ENCODE measurements at places on chromosomes 4 and X.

GRCh38 chr4:147582386-147583060, 34.7 kb upstream of the TMEM184C start:
- no peak for DNase-seq

GRCh38 chr4:155759372-155760252, 791 bp downstream of the GUCY1B1 start:
- DNase-seq, result no peak

GRCh38 chr4:176187624-176188023, 7.8 kb downstream of the SPATA4 start:
- no peak for DNase-seq

DNA sequence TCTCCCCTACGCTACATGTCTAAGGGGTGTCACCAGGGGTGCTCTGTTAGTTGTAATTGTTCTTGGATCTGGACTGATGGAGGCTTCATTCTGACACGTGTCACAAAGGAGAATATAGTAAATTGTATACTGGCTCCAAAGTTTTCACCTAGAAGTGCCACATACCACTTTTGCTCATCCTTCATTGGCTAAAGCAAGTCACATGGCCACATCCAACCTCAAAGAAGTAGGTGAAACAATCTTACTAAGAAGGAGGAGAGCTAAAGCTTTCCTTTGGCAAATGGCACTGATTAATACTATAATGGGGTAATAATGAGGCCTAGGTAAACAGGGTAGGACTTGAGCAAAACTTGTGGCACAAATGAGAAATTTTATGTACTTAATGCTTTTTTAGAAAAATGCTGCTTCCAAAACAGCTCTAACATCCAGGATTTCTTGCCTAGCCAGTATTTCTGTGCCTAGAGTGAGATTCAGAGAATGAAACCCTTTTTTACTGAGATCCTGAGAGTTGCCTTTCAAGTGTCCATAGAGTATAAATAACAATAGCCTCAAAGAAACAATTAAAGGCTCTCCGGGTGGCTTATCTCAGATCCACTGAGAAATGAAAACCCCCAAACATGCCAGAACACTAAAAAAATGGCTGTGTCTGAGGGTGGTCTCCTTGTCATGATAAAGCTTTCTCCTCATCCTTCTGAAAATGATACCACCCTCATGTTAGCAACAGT, 34.7 kb downstream of the NHS start:
- DNase-seq, result no peak

GRCh38 chrX:107669261-107669660, 41.0 kb downstream of the PRPS1 start:
- DNase-seq, result no peak

DNA sequence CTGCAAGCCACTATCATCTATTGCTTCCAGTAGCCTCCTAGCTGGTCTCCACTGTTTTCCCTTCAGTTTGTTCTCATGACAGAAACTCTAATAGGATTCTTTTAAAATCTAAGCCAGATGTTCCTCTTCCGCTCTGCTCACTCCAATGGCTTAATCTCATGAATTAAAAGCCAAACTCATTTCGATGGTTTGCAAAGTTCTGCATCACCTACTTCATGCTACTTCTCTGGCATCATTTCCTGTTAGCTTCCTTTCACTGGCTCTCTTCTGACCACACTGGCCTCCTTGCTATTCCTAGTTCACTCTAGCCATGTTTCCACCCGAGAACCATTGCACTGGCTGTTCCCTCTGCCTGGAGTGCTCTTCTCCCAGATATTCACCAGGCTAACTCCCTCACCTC, 102.0 kb upstream of the LSM6 start:
- no peak for DNase-seq
